Stimulated activated naive B cell treated with anti-CD40 and anti-IgM and Interleukin-4, amounts not matched to agents 10 μg/mL and 1 μg/mL and 100 μg/mL, for 72 hours (primary cell): ENCODE measurements at places on chromosomes 12 and 14.

- no peak for DNase-seq
These were observed 319.5 kb downstream of the PAWR start for GRCh38 chr12:79371226-79371625.

GRCh38 chr12:96571101-96571862, 81.9 kb downstream of the CFAP54 start:
- DNase-seq = peak; percentile 34

GRCh38 chr14:60094306-60094897, 2.7 kb downstream of the PCNX4 start:
- no peak for DNase-seq

GRCh38 chr12:131617179-131617578, 93.7 kb upstream of the SFSWAP start:
- no peak for DNase-seq

DNA sequence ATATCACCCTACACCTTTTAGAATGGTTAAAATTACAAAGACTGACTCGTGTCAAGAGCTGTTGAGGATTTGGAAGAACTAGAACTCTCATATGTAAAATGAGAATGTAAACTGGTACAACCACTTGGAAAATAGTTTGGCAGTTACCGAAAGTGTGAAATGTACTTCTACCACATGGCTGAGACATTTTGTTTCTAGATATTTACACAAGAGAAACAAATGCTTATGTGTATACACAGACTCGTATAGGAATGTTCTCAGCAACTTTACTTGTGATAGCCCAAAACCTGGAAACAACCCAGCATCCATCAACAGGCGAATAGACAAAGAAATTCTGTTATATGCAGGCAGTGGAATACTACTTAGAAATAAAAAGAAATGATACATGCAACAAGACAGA, 103.0 kb downstream of the BRMS1L start:
- no peak for DNase-seq

GRCh38 chr12:94795520-94795919, 145.2 kb upstream of the TMCC3 start:
- no peak for DNase-seq
